Mesenchymal stem cell (in vitro differentiated cells and primary cell): ENCODE measurements at places on chromosomes 16 and 17.

GRCh38 chr16:88922114-88922825 is 54.7 kb downstream of the CBFA2T3 start:
- no peak for DNase-seq

DNA sequence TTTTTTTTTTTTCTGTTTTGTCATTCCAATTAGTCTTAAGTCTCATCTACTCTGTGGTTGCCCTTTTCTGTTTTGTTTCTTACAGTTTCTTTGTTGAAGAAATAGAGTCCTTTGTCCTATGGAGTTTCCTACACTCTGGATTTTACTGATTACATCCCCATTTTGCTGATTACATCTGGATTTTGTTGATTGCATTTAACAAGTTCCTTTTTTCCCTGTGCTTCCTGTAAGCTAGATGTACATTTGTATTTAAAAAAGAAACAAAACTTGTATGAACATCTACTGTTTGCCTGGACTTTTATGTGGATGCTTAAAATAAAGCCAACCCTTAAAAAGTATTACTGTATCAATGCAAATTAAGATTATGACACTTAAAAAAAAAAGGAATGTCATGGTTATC is 147.6 kb downstream of the CHD9 start:
- DNase-seq = no peak

GRCh38 chr17:54901230-54901822 is 674 bp downstream of the TOM1L1 start:
- peak; percentile 54 for DNase-seq

GRCh38 chr17:28043741-28044140 is 1.3 kb downstream of the NLK start:
- DNase-seq = no peak

DNA sequence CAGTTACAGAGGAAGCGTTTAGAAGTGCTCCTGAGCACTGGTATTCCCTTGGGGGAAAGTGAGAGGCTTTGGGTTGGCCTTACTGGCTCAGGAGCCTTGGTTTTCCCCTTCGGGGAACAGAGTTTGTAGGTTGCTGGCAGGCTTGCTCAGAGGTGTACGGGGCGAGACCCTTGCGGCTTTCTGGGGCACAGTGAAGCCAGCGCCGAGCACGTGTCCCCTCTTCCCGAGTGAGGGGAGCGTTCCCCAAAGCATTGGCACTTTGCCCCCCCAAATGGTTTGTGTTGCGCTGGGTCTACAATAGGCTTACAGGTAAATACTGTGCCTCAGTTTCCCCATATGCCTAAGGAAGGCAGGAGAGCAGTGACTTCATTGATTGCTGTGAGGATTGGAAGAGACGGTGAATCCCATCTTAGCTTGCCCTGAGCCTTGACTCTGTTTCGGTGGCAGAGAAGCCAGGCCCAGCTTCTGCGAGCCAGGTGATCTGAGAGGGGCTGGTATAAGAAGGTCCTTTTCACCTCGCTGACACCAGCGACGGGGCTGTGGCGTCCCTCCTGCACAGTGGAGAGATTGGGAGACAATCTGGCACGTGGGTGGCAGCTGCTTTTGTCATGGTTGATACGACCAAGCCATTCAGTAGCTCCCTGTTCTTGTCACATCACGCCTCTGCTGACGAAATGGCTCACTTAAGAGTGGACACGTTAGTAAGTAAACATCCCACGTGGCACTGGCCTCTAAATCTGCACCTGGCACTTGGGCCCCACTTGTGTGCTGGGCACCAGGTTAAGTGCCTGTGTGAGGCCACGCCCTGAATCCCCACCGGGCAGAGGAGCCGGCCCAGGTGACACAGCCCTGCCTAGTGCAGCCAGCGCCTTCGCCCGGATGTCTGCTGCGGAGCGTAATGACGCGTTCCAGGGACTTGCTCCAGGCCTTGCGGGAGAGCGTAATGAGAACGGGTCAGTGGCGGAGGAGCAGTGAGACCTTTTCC is 55.0 kb downstream of the MEAK7 start:
- no peak for DNase-seq

DNA sequence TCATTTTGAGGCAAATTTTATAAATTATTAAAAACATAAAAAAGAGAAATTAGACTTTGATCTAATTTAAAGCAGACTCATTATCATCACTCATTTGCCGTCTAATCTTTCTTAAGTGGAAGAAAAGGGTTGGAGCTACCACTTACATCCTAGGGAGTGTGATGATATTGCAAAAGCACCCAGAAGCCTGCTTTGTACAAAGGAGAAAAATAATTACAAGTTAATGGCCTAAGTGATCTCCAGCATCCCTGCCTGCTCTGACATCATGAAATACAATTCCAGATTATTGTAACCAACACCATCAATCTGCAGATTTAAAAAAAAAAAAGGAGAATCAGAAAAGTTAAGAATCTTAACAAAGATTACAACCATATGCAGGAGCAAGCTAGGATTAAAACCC is 260.2 kb downstream of the GRIN2A start:
- no peak for DNase-seq
